ENCODE measurements at places on chromosomes 7 and 10.

- no peak for DNase-seq
Measured at GRCh38 chr10:132422903-132423825, 26.2 kb downstream of the PWWP2B start.

DNA sequence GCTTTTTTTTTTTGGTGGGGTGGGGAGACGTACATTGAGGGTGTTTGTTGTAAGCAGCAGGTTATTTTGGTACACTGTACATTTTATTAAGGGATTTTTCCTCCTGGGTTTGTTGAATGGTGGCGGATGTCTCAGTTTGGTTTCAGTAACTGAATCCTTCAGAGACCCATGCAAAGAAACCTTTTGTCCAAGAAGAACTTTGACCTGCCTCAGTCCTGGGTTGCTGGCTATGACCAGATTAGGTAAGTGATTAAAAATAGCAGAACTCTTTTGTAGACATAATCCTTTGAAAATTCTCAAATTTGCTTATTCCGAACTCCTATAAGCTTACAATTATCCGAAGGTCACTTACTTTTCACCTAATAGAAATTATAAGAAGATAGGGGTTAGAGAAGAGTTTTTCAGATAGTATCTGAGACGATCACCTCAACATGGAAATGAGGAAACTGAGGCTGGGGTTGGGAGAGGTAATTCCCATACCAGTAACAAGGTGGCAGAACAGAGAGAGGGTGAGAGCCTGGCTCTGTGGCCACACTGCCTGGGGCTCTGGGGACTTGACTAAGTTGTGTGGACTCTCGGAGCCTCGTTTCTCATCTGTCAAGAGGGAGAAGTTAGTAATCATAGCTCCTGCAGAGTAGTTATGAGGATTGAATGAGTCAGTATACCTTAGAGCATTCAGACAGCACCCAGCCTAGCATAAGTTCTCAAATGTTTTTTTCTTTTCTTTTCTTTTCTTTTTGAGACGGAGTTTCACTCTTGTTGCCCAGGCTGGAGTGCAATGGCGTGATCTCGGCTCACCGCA, 87.4 kb downstream of the CCNY start:
- no peak for DNase-seq

DNA sequence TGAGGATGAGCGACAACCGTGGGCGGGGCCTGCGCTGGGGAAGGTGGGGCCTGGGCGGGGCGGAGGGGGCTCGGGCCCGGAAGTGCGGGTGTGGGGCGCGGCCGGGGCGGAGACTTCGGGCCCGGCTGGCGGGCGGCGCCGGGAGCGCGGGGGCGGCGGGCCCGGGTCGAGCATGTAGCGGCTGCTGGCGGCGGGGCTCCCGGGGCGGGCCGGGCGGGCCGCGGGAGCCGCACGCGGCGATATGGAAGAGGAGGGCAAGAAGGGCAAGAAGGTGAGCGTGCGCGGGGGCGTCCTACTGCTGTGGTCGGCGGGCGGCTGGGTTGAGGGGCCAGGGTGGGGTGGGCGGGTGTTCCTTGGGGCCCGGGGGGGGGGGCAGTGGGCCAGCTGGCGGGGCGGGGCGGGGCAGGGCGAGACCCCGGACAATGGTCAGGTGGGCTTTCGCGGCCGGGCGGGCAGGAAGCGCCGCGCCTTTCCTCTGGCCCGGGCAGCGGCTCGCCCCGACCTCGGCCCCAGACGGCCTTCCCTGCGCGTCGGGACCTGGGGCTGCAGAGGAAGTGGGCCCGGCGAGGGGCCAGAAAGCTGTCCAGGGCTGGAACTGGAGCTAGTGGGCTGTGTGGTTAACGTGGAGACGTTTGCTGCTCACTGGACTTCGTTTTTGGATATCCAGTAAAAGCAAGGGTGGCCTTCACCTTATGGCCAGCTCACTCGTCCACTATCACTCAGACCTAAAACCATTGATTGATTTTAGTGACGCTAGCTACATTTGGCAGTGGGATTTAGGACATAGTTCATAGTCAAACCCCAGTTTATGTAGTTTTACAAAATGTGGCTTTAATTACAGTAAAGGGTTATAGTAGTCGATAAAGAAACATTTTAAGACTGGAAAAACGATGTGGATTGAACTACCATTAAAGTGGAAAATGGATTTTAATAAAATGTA, at the start of gene CCM2:
CCM2 (plus strand) TSS at position 109 of the 940 bp plus-strand sequence; CDS start at position 242, 133 bp downstream.
- DNase-seq = no peak

DNA sequence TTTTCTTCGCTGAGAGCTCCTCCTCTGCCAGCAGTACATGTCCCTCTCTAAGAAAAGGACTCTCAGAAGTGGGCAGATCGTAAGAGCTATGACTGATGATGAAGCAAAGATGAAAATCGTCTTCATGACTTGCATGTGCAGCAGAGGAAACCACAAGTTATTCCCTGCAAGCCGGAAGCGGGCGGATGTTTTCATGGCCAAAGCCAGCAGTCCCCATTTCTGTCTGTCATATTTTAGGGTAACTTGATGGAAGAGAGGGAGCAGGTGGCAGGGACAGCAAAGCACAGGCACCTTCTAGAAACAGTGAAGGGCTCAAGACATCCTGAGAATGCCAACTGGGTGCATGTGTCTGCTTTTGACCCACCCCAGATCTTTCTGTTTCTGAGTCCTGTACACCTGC, 19.9 kb downstream of the KLF6 start:
- DNase-seq = no peak

- no peak for DNase-seq
Measured at GRCh38 chr7:91660734-91661356, 219.7 kb downstream of the MTERF1 start.

- DNase-seq = no peak
Measured at GRCh38 chr7:35691827-35692307, 3.1 kb downstream of the HERPUD2 start.
